ENCODE measurements at places on chromosomes 1 and 21. TPM values are rescaled to one million over a fixed set of nuclear protein-coding genes. Genes with fewer than 3 reads are reported as not detected.
A peak's percentile ranks its signal among the peaks of the same experiment; 100 is the strongest.

Gene SPRR2D
- total RNA-seq = not detected

Gene TCHH
- total RNA-seq = not detected

- peak; percentile 60 for DNase-seq
Measured at GRCh38 chr1:37448691-37449417, 25.5 kb upstream of the ZC3H12A start.

- DNase-seq = no peak
Measured at GRCh38 chr1:42152907-42153600, at the start of gene GUCA2B. Gene GUCA2B, plus strand, starts transcription at chr1:42153410. Its CDS starts 41 bp downstream, at chr1:42153451.

Gene HSF2BP
- total RNA-seq = 4.8 TPM

Gene TGFB2
- 0.51 TPM for total RNA-seq
